A549 (cell line): ENCODE measurements at places on chromosomes 7 and 10.

GRCh38 chr7:73770860-73771670, 995 bp upstream of the CLDN3 start:
- DNase-seq, result no peak

DNA sequence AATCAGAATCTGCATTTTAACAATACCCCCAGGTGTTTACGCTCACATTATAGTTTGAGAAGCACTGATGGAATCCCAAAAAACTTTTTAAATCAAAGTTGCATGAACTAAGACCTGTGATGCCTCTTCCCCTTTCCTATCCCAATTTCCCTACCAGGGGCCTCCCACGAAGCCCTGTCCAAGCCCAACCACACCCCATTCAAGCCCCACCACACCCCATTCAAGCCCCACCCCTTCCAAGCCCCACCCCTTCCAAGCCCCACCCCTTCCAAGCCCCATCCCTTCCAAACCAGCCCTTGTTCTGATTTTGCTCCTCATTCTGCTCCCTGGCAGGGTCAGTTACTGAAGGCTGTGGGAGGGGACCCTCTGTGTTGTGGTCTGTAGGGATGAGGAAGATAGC, 9.8 kb upstream of the AQP1 start:
- DNase-seq, result no peak

DNA sequence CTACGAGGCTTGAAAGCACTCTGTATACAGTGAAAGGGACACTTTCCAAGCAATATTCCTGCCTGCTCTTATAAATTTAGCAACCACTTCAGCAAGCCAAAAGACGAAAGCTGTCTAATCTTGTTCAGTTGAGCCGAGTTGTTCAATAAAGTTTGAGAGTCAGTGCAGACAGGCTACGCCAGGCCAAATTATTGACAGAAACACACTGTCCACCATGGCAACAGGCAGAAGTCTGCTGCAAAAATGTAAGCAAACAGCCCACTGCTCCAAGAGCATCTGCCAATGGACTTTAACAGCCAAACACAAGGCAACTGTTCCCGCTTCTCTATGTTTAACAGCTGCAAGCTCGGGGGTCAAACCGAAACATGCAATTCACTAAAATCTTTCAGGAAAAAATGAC, 85.7 kb downstream of the GLI3 start:
- no peak for DNase-seq

- no peak for DNase-seq
These were observed 919.4 kb upstream of the LRRTM3 start for GRCh38 chr10:66006411-66006810.

DNA sequence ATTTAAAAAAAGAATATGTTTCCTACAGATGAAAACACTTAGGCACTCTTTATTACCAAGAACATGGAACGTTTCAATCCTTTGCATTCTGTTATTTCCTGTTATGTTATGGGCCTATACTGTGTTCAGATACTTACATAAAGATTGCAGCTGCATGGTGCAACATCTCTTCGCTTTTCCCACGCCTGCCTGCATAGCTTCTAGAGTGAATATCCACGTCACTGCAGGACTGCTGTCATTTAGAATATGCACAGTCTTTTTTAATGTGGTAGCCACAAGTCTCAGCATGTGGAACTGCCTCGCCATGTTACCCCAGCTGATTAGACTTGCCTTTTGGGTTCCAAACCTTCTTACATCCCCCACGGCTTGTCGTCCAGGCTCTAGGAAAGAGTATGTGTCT, 69.6 kb upstream of the GATA3 start:
- DNase-seq, result no peak

DNA sequence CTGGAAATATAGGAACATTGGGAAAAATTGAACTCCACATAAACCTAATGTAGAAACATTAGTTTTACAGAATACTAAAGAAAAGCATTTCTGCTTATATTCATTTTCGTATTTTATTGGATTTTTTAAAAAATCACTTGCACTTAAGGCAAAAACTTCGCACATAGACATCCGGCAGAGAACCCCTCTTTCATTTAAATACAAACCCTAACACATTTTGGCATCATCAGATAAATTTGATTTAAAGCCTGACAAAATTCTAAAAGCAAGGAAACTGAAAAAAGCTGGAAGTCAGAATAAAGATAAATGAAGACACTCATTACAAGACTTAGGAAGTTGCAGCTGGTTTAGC, 396 bp upstream of the EXOC4 start:
- DNase-seq, result no peak
